Uterus (tissue), 4 donors: ENCODE measurements at places on chromosomes 7 and 10. TPM values are rescaled to one million over a fixed set of nuclear protein-coding genes. Genes with fewer than 3 reads are reported as not detected.

The UPK3B gene
- not detected for total RNA-seq

The TIMM23 gene
- total RNA-seq: 33.1 TPM

The GRM3 gene
- not detected for total RNA-seq

The GIMAP2 gene
- total RNA-seq: 41.8 TPM

The NAT16 gene
- not detected for total RNA-seq

The PILRA gene
- 20.6 TPM for total RNA-seq

The PKD2L1 gene
- total RNA-seq: not detected

The ZNF425 gene
- 0.77 TPM for total RNA-seq

The CDC14C gene
- not detected for total RNA-seq

The LIPK gene
- not detected for total RNA-seq

The LRIT1 gene
- total RNA-seq: not detected

The FERD3L gene
- total RNA-seq: not detected

The RNF148 gene
- total RNA-seq: 4.9 TPM

The CPA2 gene
- total RNA-seq: not detected

The FAM20C gene
- total RNA-seq: 16.4 TPM

The RASA4B gene
- 18.8 TPM for total RNA-seq

The C10orf90 gene
- not detected for total RNA-seq

The AP1S1 gene
- total RNA-seq: 9.2 TPM

The SLC26A5 gene
- total RNA-seq: 0.37 TPM

The NEUROG3 gene
- not detected for total RNA-seq

The EN2 gene
- total RNA-seq: 0.15 TPM

The CCZ1B gene
- total RNA-seq: 105 TPM

The MSS51 gene
- total RNA-seq: 5.5 TPM

The LRGUK gene
- total RNA-seq: 0.91 TPM

The FANK1 gene
- 0.26 TPM for total RNA-seq

The PON1 gene
- not detected for total RNA-seq

The FFAR4 gene
- total RNA-seq: not detected

The GLRX3 gene
- 51.8 TPM for total RNA-seq

The PAPOLB gene
- 1.6 TPM for total RNA-seq

The CPN1 gene
- total RNA-seq: not detected

The CAMK2B gene
- total RNA-seq: 1.1 TPM

The HDAC9 gene
- 83.3 TPM for total RNA-seq
